ENCODE measurements at places on chromosomes 4 and X.

DNA sequence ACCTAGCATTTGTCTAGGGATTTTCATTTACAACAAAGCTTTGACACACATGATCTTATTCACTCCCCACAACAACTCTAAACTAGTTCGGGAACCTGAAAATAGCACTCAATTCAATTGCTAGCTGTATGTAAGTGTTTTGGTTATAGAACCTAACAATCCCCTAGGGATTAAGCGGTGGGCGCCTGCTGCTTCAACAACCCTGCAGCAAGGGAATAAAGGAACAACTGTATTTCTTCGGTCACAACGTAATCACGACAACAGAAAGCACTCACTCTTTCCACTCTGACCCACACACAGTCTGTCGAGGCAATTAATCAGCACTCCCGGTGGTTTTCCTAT lies 674 bp upstream of the DIAPH2 start:
- no peak for DNase-seq

- no peak for DNase-seq
Observed at GRCh38 chr4:143616771-143617170, 83.7 kb downstream of the FREM3 start.

DNA sequence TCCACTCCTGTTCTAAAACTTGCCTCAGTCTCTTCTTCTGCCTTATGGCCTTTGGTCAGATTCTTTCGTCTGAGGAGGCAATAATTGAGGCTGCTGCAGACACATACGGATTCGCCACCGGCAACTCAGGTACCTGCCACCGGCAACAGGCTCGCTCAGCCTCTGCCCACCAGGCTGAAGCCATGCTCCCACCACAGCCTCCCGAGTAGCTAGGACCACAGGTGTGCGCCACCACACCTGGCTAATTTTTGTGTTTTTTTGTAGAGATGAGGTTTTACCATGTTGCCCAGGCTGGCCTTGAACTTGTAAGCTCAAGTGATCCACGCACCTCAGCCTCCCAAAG lies 26.6 kb downstream of the TNIP2 start:
- DNase-seq, result no peak

GRCh38 chr4:14568351-14568750 lies 433.9 kb upstream of the CPEB2 start:
- DNase-seq, result no peak

- no peak for DNase-seq
Observed at GRCh38 chr4:86356425-86357210, 3.2 kb downstream of the MAPK10 start.

GRCh38 chrX:70656304-70656703 lies 211.7 kb downstream of the DLG3 start:
- no peak for DNase-seq

GRCh38 chr4:158580064-158580463 lies 58.4 kb downstream of the RXFP1 start:
- DNase-seq, result no peak

- no peak for DNase-seq
Observed at GRCh38 chr4:186676531-186677161, 47.0 kb downstream of the FAT1 start.

- no peak for DNase-seq
Observed at GRCh38 chrX:77119706-77120105, 327.5 kb upstream of the FGF16 start.

- no peak for DNase-seq
Observed at GRCh38 chrX:98646351-98646750, 1762.6 kb downstream of the RPA4 start.

- DNase-seq, result no peak
Observed at GRCh38 chrX:105191878-105192277, 28.6 kb downstream of the TEX13A start.

- no peak for DNase-seq
Observed at GRCh38 chrX:116238567-116239255, 68.2 kb downstream of the AGTR2 start.

GRCh38 chr4:136369073-136369472 lies 1163.2 kb downstream of the PCDH18 start:
- no peak for DNase-seq

DNA sequence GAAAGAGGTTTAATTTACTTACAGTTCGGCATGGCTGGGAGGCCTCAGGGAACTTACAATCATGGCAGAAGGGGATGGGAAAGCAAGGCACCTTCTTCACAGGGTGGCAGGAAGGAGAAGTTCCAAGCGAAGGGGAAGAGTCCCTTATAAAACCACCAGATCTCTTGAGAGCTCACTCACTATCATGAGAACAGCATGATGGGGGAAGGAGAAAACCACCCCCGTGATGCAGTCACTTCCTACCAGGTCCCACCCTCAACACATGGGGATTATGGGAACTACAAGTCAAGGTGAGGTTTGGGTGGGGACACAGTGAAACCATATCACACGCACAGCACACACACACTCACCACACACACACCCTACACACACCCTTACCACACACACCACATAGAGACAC lies 104.3 kb downstream of the DCTD start:
- no peak for DNase-seq

GRCh38 chr4:186823989-186824388 lies 100.3 kb upstream of the FAT1 start:
- DNase-seq, result no peak

DNA sequence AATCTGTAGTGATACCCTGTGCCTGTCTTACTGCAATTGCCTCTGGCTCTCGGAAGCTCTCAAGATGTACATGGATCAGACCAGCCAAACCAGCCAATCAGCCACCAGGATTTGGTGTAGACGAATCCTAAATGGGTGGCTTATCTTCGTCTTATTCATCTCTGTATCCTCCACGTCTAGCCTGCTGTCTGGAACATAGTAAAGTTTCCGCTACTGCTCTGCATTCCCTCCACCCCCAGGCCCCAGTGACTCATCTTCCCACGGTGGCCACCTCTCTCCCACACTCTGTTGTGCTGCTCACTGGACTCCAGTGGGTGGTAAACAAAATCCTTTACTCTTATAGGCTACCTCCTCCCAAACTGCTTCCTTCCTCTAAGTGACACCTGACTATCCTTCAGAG lies 37.8 kb downstream of the SEPTIN6 start:
- DNase-seq, result peak; percentile 55

DNA sequence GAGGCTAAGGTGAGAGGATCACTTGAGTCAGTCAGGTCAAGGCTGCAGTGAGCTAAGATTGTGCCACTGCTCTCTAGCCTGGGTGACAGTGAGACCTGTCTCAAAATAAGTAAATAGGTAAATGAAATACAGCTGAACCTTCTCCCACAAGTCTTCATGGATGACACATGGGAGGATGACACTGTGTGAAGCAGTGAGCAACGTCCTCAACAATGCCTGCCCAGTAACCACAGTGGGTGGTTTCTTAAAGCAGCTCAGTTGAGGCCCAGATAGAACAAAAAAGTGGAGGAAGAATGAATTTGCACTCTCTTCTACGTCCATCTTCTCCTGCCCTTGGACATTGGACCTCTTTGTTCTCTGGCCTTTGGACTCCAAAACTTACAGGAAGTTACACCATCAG lies 52.7 kb downstream of the MSX1 start:
- no peak for DNase-seq

DNA sequence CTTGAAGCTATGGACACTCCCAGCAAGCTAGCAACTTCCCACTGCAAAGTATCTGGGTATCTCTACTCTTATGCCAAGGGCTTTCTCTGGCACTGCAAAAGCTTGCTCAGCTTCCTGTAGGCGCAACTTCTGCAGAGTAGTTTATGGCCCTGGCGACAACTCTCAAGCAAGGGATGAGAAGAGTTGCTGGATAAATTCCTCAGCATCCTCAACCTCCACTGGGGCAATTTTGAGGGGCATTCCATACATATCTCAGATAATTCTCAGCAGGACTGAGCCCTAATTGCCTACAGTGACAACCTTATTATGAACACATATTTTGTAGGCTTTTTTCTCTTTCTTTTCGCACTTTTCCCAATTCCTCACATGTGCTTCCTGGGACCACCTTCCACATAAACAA lies 31.2 kb upstream of the TAB3 start:
- no peak for DNase-seq

- DNase-seq, result no peak
Observed at GRCh38 chrX:71873459-71873833, 37.2 kb upstream of the NHSL2 start.

GRCh38 chr4:91846233-91846632 lies 457.5 kb upstream of the GRID2 start:
- DNase-seq, result no peak

DNA sequence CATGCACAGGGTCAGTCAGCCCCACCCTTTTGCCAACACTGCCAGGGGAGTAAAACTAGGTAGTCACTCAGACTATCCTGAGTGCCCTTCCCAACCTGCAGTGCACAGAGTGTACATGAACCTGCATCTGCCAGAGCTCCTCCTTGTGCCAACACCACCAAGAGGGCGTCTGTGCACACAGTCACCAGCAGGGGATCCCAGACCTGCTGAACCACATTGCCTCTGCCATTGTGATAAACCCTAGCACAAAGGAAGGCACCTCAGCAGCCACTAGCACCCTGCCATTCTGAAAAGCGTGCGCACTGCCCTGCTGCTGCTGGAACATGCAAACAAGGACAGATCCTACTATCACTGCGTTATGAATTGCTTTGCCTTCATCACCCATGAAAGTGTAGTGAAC lies 247.8 kb upstream of the POU3F4 start:
- DNase-seq, result no peak

DNA sequence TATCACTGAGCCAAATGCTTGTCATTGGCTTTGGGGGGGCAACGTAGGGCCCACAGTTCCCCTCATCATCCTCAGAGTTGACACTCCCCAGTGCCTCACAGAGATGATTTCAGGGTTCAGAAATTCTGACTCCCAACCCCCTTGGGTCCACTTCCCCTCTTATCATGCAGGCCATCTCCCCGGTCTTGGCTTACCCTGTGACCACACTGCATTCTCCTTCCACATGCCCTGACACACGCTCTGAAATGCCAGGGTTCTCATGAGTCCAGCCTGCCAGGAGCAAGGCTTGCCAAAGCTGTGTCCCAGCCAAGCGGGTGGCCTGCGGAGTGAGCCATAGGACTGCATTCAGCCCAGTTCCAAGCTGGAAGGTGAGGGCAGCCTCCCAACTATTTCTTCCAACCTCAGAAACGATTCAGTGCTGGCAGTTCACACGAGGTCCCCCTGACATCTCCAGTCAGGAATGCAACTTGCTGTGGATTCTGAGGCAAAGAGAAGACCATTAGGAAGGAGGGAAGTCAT lies 101.2 kb downstream of the SMIM20 start:
- no peak for DNase-seq

- DNase-seq, result no peak
Observed at GRCh38 chrX:2679534-2680485, 11.3 kb upstream of the CD99 start.

DNA sequence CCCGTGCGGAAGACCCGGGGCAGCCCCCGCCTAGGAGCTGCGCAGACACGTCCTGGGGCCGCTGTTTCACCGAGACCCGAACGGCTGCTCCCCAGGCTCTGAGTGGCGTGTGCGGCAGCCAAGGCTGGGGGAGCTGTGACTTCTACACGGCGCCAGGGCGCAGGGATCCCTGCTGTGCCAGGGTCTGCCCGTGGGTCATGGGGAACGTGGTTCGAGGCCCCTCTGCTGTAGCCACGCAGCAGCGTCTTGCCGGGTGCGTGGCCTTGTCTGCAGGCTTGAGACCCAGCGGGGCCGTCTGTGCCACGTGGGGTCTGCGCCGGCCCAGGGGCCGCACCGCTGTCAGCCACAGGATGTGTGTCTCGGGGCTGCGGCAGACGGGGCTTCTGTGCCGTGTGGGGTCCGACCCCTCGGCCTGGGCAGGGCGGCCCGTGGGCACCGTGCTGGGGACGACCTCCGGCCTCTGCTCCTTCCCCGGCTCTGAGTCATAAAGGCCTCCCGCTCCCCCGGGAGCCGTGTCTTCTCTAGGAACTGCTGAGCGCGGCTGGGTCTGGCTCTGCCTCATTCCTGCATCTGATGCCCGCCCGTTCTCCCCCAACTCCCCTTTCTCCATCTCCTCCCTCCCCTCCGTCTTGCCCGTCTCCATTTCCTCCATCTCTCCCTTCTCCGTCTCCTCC lies 12.7 kb upstream of the GTPBP6 start:
- DNase-seq, result no peak

- DNase-seq, result no peak
Observed at GRCh38 chr4:139419388-139419914, 34.5 kb upstream of the RAB33B start.

DNA sequence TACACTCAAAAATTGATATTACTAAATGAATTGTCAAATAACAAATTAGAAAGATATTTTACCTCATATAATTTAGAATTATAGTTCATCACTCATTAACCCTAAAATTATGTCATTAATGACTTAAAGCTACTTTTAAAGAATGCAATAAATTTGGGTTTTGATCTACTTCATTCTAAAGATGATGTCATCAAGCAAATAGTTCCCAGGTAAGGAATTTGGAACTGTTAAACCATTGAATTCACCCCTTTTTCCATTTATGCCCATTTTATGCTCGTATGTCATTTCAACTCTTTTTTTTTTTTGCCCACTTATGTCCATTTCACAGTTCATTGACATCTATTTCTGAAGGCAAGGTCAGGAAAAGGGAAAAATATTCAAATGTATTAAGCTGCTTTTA lies 135.5 kb downstream of the TLL1 start:
- DNase-seq, result no peak

DNA sequence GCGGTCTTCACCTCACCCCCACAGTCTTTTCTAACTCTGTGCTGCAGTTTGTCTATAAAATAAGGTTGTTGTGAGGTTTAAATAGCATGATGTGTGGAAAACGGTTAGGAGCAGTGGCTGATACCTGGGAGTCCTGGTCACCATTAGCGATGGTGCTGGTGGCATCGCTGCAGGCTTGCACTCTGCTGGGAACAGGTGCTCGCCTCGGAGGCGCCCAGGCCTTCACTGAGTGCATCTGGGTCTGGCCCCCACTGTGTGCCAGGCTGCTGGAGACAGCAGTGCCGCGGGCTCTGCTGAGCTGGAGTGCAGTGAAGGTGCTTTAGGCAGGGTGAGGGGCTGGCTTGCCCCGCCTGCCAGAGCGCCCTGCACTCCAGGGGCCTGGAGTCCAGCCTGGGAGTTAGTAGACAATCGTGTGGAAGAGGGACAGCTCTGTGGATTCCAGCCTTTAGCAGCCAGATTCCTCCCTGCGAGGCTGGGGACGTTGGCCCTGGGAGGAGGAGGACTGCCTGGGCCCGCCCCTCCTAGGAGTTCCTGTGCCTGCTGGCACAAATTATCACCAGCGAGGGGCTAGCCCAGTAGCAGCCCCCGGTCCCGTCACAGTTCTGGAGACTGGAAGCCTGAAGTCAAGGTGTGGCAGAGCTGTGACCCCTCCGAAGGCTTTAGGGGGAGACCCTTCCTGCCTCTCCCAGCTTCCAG lies 7.3 kb downstream of the RGS12 start:
- no peak for DNase-seq

DNA sequence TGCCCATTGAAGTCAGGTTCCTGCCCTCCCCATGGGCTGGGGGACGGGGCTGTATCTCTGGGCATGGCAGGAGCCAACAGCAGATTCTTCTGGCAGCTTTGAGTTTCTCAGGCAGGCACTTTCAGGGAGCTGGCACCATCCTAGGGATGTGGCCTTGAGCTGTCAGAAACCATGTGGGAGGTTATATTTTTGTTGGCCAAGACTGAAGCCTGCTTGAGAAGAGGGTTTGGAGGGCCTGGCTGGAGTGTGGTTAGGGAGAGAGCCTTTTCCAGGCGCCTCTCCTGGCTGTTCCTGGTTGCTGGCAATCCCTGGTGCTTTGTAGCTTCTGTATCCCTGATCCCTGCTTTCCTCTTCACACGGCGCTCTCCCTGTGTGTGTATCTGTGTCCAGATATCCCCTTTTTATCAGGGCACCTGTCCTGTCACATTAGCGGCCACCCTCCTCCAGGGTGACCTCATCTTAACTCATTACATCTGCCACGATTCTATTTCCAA lies 30.6 kb upstream of the SORCS2 start:
- no peak for DNase-seq

Data from activated T-cell treated with anti-CD3 and anti-CD28 coated beads for 4 hours (primary cell).